ENCODE measurements at places on chromosomes 16 and 17.

DNA sequence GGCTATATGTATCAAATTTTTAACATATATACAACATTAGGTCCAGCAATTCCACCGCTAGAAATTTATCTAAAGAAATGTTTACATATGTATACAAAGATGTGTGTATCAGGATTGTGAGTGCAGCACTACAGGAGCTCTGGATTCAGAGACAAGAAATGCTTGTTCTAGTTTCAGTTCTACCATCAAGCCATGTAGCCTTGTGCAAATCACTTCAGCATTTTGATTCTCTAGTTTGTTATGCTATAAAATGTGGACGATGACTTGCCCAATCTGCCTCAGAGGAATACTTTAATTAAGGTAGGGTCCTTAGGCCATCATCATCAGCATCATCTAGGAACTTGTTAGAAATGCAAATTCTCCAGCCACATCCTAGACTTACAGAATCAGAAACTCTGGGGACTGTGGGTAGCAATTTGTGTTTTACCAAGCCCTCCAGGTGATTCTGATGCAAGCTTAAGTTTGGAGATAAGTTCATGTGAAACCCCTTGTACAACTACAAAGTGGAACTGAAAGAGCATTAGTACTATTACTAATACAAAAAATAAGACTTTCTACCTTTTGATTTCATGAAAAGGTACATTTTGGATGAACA, 131.2 kb upstream of the CORO6 start:
- DNase-seq: no peak

- DNase-seq: no peak
These were observed 33.5 kb downstream of the NF1 start for GRCh38 chr17:31128241-31128640.

DNA sequence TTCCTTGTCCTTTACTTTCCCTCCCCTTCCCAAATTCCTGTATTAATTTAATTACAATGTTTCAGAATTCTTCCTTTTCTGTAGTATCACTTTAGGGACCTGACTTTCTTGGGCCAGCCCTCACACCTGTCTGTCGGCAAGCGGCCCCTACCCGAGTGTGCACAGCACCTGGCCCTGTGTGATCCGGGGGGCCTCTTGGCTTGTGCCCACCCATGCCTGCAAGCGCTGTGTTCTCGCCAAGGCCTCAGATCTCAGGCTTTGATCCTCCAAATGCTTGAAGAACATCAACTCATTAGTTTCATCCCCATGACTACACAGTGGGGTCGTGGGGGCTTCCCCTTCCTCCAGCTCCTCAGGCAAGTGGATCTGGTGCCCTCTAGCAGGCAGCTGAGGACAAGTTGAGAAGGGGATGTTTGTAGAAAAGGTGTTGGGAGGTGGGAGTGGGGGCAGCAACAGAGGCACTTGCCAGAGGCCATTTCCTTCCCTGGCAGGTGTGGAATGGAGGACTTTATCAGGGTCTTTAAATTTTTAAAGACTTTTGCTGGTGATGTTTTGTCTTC, 15.7 kb upstream of the CDH3 start:
- DNase-seq: no peak

- DNase-seq: no peak
These were observed 65.6 kb downstream of the SEC14L1 start for GRCh38 chr17:77206158-77206956.

All from astrocyte of the spinal cord (primary cell).